ENCODE measurements at places on chromosomes 7 and 10. TPM values are rescaled to one million over a fixed set of nuclear protein-coding genes. Genes with fewer than 3 reads are reported as not detected.

The PARD3 gene
- total RNA-seq: 41.4 TPM

The SPDYE8 gene
- not detected for total RNA-seq

The GPR37 gene
- 0.30 TPM for total RNA-seq

The PPP1R9A gene
- 0.38 TPM for total RNA-seq

The GNAI1 gene
- 35.8 TPM for total RNA-seq

The TMEM196 gene
- total RNA-seq: not detected

The NUP205 gene
- 33.1 TPM for total RNA-seq

The CYP2E1 gene
- total RNA-seq: 0.59 TPM

The ZNF722 gene
- total RNA-seq: not detected

The KIAA1549 gene
- 0.35 TPM for total RNA-seq

The HOXA9 gene
- not detected for total RNA-seq

The NUTM2A gene
- total RNA-seq: 0.12 TPM

Data from smooth muscle cell of the coronary artery (primary cell).